GM23248 (cell line): ENCODE measurements at places on chromosomes 5 and 9. TPM values are rescaled to one million over a fixed set of nuclear protein-coding genes. Genes with fewer than 3 reads are reported as not detected.

Gene DMAC1
- 13.1 and 15.8 TPM in 2 replicates for total RNA-seq

DNA sequence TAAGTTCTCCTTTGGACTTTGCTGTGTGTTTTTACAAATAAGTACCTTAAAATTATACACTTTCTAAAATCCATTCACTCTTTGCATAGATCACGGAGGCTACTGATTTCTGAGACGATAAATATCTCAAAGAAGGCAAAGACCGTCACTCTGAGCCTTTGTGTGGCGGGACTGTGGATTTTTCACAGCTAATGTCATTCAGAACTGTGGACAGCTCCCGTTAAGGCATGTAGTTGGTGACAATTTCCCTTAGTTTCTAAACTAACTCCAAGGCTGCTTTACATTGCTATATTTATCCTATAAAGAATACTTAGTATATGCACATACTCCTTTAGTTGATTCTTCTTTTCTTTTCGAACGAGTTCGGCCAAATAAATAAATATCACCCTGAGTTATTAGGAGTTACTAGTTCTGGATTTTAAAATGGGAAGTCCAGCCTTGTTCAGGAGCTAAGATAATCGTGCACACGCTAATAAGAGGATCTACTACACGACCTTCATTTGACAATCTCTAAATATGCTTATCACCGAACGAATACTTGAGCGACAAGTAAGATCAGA, 1.8 kb downstream of the HCN1 start:
- peak; percentile 31 for DNase-seq
- no peaks in the 10 kb centered on the region for H3K4me1 ChIP-seq

DNA sequence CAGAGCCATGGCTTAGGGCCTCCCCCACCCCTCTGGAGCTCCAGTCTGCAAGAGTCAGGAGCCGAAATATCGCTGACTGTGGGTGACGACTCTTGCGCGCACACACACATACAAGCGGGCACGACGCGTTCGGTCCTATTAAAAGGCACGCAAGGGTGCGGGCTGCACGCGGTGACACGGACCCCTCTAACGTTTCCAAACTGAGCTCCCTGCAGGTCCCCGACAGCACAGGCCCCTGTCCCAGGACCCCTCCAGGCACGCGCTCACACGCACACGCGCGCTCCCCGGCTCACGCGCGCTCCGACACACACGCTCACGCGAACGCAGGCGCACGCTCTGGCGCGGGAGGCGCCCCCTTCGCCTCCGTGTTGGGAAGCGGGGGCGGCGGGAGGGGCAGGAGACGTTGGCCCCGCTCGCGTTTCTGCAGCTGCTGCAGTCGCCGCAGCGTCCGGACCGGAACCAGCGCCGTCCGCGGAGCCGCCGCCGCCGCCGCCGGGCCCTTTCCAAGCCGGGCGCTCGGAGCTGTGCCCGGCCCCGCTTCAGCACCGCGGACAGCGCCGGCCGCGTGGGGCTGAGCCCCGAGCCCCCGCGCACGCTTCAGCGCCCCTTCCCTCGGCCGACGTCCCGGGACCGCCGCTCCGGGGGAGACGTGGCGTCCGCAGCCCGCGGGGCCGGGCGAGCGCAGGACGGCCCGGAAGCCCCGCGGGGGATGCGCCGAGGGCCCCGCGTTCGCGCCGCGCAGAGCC, at the start of gene GRIN1:
GRIN1 (plus strand) TSS at position 433 of the 746 bp plus-strand sequence. CDS start 333 bp downstream, outside the sequence.
- DNase-seq: peak; percentile 59
- H3K36me3 ChIP-seq: no peaks in the 10 kb centered on the region
- no peak within 1 kb of the TSS; the same call in 1 of the 2 replicates for H3K4me3 ChIP-seq
- peaks cover 35% of the 10 kb centered on the region for H3K27me3 ChIP-seq
- H3K4me1 ChIP-seq: no peaks in the 10 kb centered on the region

DNA sequence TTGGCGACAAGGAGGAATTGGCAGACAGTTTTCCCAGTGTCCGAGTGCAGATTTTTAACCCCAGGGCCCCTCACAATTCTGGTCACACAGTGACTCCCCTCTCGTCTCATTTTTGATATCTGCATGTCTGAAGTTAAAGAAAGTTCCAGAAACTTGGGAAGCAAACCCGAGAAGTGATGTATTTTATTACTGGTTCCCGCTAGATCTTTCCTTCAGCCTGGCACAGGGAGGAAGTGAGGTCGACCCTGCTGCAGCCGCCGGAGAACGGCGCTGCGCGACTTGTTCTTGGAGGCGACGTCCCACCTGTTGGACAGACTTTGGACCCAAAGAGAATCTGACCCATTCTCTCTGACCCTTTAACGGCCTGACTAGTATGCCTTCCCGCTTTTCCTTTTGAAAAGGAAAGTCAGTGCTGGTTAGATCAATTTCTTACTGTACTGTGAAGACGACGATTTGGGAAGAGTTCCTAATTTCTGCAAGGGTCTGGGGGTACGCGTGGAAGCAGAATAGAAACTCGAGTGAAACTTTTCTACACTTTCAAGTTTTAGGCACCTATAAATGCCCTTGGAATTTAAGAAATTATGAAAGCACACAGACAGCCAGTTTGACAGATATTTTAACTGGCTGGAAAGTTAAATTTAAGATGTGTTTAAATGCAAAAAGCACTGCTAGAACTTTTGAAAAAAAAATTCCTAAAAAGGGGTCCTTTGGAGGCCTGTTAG, 744 bp downstream of the OTULIN start:
- no peaks in the 10 kb centered on the region for H3K27me3 ChIP-seq
- H3K4me3 ChIP-seq: peak overlapping the region; percentile 82
- DNase-seq: peak; percentile 59
- peaks cover 39% of the 10 kb centered on the region for H3K4me1 ChIP-seq

Gene PRSS3
- 15.1 and 30.7 TPM in 2 replicates for total RNA-seq

DNA sequence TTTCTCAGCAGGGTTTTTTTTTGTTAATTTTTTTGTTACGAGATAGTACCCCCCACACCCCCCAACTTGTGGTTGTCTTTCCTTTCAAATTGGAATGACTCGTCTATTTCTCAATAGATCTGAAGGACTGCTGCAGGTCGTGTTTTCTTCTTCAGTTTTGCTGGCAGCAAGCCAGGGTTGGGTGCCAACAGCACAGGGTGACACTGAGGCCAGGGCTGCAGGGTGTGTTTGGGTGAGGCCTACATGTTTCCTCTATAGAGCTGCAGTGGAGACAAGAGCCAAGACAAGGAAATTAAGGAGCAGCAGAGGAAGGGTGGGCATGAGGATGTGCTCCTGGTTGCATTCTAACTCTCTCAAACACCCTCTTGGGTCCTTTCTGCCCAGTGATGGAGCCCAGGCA, 52.2 kb downstream of the NXNL2 start:
- peak; percentile 12 for DNase-seq
- H3K4me3 ChIP-seq: no peak overlapping the region
- no peak overlapping the region for H3K27ac ChIP-seq
- peaks cover 18% of the 10 kb centered on the region; the same call in 1 of the 2 replicates for H3K4me1 ChIP-seq
- no peaks in the 10 kb centered on the region for H3K27me3 ChIP-seq

Gene RLN2
- total RNA-seq: not detected in 2 replicates

DNA sequence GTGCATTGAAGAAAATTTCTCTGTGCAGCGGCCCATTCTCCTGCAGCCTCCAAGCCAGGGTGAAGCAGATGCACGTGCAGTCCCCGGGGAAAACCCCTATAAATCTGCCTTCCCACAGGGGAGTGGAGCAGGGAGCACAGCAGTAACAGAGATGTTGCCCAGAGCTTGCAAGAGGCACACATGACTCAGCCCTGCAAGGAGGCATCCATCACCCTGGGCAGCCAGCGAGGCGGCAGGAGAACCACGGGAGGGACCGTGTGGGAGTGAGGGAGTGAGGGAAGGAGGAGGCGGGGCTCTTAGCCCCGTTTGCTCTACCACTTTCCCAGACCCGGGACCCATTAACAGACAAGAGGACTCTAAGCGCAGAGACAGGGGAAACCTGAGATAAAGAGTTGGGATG, 96.2 kb upstream of the ARAP3 start:
- H3K27ac ChIP-seq: peak overlapping the region; percentile 58
- no peak overlapping the region for H3K4me3 ChIP-seq
- peaks cover 16% of the 10 kb centered on the region for H3K4me1 ChIP-seq
- DNase-seq: peak; percentile 91
- no peaks in the 10 kb centered on the region for H3K36me3 ChIP-seq

DNA sequence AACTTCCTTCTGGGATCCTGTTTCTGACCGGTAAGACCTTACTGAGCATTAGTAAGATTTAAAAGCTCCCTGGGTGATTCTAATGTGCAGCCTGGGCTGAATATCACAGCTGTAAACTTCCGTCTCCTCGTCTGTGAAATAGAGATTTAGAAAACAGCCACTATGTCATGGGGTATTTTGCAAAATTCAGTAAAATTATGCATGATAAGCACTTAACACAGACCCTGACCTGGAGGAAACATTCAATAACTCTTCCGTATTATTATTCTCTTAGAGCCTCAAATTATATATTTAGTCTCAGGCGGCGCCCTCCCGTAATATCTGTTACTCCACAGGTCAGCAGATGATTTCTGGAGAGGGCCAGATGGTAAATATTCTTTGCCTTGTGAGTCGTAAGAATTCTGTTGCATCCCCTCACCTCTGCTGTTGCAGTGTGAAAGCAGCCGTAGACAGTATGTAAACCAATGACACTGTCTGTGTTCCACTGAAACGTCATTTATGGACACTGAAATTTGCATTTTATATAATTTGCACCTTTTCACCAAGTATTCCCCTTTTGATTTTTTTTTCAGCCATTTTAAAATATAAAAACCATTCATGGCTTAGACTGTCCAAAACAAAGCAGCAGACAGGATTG, 39.2 kb upstream of the RARS1 start:
- DNase-seq: no peak
- H3K27me3 ChIP-seq: no peaks in the 10 kb centered on the region
- H3K4me3 ChIP-seq: no peak overlapping the region
- H3K4me1 ChIP-seq: peaks cover 10% of the 10 kb centered on the region; the same call in 1 of the 2 replicates
- no peaks in the 10 kb centered on the region for H3K36me3 ChIP-seq
- H3K27ac ChIP-seq: no peak overlapping the region

Gene CCNO
- 3.3 TPM in 1 of 2 replicates, not detected in the other for total RNA-seq

- no peak for DNase-seq
- no peaks in the 10 kb centered on the region for H3K36me3 ChIP-seq
- no peaks in the 10 kb centered on the region for H3K27me3 ChIP-seq
Observed at GRCh38 chr9:117815948-117816347, 111.7 kb downstream of the TLR4 start.

DNA sequence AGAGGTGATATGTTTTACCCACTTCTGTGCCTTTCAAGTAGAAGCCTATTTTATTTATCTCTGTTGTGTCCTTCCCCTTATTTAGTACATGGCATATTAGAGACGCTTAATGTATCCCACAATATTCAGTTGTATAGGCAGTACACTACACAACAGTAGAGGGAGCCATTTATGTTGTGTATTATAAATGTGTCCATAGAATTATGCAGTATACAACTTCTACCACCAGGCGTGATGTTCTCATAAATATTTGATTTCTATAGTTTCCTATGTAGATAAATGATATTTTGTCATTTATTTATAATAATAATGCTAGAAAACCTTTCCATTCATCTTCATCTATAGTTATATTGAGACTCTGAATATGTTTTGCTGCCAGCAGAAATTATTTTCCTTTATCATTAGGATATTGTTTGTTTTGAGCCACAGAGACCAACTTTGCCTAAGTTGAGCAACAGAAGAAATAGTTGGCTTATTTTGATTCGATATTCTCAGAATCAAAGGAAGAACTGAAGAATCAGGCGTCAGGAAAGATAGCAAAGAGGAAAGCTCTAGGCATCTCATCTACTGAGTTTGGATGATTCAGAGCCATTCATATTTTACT, 81.7 kb downstream of the ADAMTS19 start:
- H3K36me3 ChIP-seq: no peaks in the 10 kb centered on the region
- no peak for DNase-seq
- no peaks in the 10 kb centered on the region for H3K27me3 ChIP-seq
- no peak overlapping the region for H3K4me3 ChIP-seq

GRCh38 chr5:123732257-123732656, 220.3 kb downstream of the CSNK1G3 start:
- H3K27ac ChIP-seq: no peak overlapping the region
- no peaks in the 10 kb centered on the region for H3K27me3 ChIP-seq
- no peaks in the 10 kb centered on the region for H3K4me1 ChIP-seq
- no peak for DNase-seq

DNA sequence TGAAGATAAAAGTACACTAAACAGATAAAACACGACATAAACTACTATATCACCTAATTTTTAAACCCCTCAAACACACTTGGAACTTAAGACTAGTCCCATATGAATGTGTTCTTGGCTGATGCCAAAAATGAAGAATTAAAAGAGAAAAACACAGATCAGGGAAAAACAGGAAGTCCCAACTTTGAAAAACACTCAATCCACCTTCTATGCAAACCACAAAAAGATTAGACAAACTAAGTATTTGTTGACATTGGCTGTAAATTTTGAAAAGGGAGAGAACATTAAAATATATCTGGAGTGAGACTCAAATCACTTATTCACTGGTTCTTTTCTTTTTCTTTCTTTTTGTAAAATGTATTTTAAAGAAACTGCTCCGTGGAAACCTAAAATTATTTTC, 81.4 kb downstream of the ANKH start:
- H3K4me3 ChIP-seq: no peak overlapping the region
- DNase-seq: no peak
- H3K4me1 ChIP-seq: peaks cover 4% of the 10 kb centered on the region; the same call in 1 of the 2 replicates
- H3K27ac ChIP-seq: no peak overlapping the region
- H3K27me3 ChIP-seq: no peaks in the 10 kb centered on the region

GRCh38 chr9:3648266-3648665, 122.5 kb upstream of the RFX3 start:
- no peak overlapping the region for H3K27ac ChIP-seq
- H3K4me1 ChIP-seq: no peaks in the 10 kb centered on the region
- no peak for DNase-seq
- no peak overlapping the region for H3K4me3 ChIP-seq
- H3K27me3 ChIP-seq: no peaks in the 10 kb centered on the region

DNA sequence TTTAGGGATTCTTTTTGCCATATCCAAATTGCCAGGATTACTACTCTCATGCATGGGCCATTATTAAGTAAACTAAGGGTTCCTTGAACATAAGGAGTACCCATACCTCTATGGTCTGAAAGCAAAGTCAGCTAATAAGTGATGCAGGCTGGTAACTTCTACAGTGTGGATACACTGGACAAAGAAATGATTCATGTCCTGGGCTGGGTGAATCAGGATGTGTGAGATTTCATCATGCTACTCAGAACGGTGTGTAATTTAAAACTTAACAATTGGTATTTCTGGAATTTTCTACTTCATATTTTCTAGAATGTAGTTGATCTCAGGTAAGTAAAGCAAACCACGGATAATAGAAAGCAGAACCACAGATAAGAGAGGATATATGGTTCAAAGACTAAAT, 428.8 kb downstream of the CHSY3 start:
- H3K4me1 ChIP-seq: no peaks in the 10 kb centered on the region
- no peaks in the 10 kb centered on the region for H3K27me3 ChIP-seq
- H3K4me3 ChIP-seq: no peak overlapping the region

GRCh38 chr5:180207593-180207992, 1.4 kb downstream of the RASGEF1C start:
- no peak for DNase-seq
- H3K27ac ChIP-seq: no peak overlapping the region
- peaks cover 14% of the 10 kb centered on the region for H3K27me3 ChIP-seq
- H3K4me1 ChIP-seq: no peaks in the 10 kb centered on the region

GRCh38 chr5:95969651-95970358, 8.2 kb upstream of the ELL2 start:
- H3K4me3 ChIP-seq: no peak overlapping the region
- DNase-seq: peak; percentile 71
- H3K36me3 ChIP-seq: no peaks in the 10 kb centered on the region
- 0 out of 2 replicates have a peak overlapping the region, but pooled peaks have one; percentile 13 for H3K27ac ChIP-seq
- H3K4me1 ChIP-seq: peaks cover 14% of the 10 kb centered on the region
